ENCODE measurements at places on chromosomes 12 and 14.

- no peak for DNase-seq
Observed at GRCh38 chr14:61417883-61418455, 96.6 kb downstream of the PRKCH start.

DNA sequence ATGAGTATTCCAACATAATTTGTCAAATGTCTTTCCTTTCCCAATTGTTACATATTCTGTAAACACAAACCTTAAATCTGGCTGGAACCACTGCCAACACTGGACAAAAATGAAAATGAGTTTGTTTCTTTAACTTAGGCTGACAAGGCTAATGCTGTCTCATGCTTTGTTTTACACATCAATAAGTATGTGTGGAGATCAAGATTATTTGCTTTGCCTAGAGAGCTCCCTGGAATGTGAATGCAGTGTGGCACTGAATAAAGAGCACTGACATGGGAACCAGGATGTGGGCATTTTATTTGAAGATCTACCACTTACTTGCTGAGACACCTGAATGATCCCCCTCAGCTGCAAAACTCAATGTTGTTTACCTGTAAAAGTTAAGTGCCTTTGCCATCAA, 61.7 kb downstream of the RALGAPA1 start:
- DNase-seq = no peak

- peak; percentile 40 for DNase-seq
Observed at GRCh38 chr14:56004786-56005185, 113.4 kb upstream of the PELI2 start.

GRCh38 chr12:115312901-115313300, 628.9 kb upstream of the TBX3 start:
- no peak for DNase-seq
